ENCODE measurements at places on chromosomes 5 and 9.
A peak's percentile ranks its signal among the peaks of the same experiment; 100 is the strongest.

- no peak for DNase-seq
Measured at GRCh38 chr5:122846051-122846550, 688 bp downstream of the SNX24 start.

GRCh38 chr5:115557667-115558387 lies 13.3 kb upstream of the FEM1C start:
- no peak for DNase-seq

GRCh38 chr9:38234479-38235170 lies 157.9 kb upstream of the ALDH1B1 start:
- DNase-seq, result no peak

DNA sequence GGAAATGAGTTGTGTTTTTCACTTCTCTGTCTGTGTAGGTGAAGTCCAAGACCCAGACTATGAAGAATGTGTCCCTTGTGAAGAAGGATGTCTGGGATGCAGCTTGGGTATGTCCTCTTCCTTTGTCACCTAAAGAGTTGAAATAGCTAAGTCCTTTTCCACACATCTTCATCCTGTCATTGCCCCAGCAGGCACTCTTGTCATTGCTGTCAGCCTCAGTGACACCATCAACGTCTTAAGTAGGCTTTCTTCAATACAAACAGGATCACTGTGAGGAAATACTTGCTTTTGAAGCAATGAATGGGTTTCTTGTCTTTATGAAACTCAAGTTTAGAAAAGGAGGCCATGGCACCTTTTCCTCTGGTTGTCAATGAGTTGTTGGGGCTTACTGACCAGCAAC lies 153.6 kb downstream of the RFK start:
- DNase-seq, result no peak

- DNase-seq, result no peak
Measured at GRCh38 chr5:57532513-57533497, 50.2 kb upstream of the ACTBL2 start.

DNA sequence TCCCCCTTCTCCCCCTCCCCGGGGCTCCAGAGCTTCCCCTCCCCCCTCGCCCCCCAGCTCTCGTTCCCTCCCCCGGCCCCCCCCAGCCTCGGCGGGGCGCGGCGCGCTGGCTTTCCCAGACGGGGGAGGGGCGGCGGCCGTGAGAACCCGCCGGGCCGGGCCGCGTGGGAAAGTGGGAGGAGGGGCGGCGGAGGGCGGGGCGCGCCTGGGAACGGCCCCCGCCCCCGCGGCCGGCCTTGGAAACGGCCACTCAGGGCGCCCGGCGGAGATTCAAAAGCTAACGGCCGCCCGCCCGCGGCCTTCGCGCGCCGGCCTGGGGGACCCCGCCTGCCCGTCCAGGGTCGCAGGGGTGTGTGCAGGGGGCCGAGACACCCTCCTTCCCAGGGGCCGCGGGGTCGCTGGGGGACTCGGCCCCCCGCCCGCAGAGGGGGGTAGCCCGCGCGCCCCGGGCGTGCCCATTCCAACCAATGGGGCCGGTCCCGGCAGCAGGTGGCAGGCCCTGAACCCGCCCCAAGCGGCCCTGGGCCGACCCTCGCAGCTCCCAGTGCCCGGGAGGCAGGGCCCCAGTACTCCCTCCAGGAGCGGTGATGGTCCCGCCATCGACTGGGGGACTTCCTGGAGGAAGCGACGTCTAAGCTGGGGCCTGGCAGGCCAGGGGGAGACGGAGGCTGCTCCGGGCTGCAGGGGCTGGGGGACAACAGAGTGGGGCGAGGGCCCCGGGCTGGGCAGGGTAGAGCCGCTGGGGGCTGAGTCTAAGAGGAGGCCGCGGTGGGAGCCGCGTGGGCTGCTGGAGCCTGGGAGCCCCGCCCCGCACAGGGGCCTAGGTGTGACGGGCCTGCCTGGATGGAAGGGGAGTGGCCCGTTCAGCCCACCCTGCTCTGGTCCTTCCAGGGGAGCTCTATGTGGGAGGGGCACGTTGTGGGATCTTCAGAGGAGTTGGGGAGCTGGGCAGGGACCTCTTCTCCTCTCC lies 14.2 kb upstream of the NRARP start:
- no peak for DNase-seq

DNA sequence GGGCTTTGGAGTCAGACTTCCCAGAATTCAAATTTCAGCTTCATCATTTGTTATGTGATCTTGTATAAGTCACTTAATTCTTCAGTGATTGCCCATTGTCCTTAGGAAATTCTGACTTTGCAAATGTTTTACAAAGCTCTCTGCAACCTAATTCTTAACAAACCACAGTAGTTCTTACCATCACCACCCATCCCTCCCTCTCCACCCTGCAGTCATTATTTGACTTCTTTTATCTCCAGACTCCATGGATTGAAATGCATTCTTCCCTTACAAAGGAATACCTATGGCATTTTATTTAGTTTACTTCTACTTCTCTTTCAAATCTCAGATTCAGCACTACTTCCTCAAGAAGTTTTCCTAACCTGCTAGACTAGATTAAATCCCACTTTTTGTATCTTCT lies 23.1 kb downstream of the SHLD3 start:
- no peak for DNase-seq

DNA sequence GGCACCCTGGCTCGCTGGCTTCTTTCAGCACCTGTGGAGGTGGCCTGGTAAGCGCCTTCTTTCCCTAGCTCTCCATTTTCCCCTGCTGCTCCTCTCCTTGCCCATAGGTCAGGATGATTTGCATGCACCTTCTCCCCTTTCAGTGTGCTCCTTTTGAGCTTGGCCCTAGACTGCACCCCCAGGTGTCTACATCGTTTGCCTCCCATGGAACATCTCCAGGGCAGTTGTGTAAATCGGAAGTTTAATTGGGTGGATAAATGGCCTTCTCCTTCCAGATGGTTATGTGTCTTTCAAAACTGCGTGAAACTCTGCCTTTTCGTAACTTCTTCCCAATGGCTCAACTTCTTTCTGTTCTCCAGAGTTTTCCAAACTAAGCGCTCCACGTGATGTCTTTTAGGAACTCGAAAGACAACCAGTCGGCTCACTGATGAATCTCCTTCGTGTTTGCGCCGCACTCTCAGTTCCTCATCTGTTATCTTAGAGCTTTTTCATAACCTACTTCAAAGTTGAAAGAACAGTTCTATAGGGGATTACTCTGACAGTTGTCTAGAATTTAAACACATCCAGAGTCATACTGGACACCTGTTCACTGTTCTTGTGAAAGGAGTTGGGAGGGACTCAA lies 1.7 kb downstream of the ADAMTS19 start:
- no peak for DNase-seq

DNA sequence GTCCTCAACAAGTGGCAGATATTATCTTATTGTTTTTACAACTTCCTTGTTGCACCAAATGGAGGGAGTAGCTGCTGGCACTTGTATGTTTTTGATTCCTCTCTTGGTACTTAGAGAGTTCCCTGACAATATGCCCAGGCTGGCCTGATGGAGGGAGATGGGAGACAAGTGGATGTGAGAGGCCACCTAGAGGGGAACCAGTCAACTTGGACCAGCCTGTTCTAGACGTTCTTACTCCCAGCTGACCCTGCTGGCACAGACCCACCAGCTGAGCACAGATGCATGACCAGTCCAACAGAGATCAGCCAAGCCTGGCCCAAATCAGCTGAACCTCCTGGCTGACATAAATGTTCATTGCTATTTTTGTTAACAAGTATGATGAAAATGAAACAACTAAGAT lies 60.9 kb upstream of the GDNF start:
- DNase-seq, result no peak

GRCh38 chr9:81522716-81523551 lies 166.4 kb downstream of the TLE1 start:
- peak; percentile 1 for DNase-seq

GRCh38 chr9:100927763-100928162 lies 100.8 kb upstream of the PLPPR1 start:
- DNase-seq, result no peak

GRCh38 chr9:99431103-99431502 lies 209.0 kb downstream of the SEC61B start:
- no peak for DNase-seq

- DNase-seq, result no peak
Measured at GRCh38 chr9:107546859-107547258, 57.3 kb upstream of the KLF4 start.

GRCh38 chr9:30197453-30197852 lies 2187.0 kb upstream of the ACO1 start:
- no peak for DNase-seq

DNA sequence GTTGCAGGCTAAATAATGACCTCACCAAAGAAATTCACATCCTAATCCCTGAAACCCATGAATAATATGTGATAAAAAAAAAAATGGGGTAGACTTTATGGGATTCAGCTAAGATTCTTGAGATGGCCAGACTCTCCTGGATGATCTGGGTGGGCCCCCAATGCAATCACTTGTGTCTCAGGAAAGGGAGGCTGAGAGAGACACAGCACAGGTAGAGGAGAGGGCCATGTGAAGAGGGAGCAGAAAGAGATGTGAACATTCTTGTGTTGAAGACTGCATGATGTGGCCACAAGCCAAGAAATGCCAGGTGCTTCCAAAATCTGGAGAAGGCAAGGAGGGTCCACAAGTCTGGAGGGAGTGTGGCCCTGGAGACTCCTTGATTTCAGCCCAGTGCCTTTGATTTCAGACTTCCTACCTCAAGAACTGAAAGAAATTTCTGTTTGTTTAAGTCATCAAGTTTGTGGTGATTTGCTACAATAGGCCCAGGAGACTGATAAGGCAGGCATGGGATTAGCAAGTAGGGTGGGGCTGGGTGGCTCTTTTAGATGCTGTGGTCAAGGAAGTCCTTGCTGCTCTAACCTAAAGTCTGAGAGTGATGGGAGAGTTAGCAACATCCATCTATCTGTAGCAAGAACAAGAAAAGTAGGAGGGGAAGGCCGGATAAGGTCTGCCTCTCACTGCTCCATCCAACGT lies 86.6 kb upstream of the FAM120A start:
- DNase-seq, result no peak

- no peak for DNase-seq
Measured at GRCh38 chr5:76723906-76724305, 8.0 kb downstream of the F2R start.

DNA sequence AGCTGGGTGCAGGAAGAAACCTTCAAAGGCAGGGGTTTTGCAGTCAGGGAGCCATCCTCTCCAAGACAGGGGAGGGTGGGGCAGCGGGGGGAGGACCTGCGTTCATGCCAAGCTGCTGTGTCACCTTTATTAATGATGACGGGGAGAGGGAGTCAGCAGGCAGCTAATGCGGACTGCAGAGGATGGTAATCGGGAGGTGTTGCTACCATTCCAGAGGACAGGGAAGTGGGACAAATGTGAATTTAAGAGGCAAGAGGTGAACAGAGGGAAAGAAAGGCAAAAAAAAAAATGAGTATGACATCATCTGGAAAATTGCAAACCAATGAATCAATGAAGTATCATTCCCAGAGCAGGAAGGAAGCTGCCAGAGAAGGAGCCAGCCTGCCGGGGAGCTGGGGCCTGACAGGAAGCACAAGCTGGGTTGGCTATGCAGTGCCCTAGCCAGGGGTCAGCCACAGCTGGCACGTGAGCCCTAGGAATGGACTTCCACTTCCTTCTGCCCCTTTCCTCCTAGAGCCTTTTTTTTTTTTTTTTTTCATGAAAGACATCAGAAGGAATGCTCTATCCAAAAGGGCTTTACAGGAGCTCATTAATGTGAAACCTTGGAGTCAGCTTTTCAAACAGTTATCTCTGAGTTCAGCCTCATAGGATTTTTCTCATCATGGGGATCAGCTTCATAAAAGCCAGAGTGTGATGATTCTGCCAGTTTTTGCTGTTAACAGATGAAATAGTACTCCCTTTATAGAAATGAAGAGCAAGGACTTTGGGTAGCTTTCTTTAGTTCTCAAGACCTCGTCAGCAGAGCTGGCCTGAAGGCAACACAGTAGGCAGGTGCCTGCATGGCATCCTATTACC lies 9.2 kb downstream of the INSYN2B start:
- no peak for DNase-seq

- no peak for DNase-seq
Measured at GRCh38 chr5:7391814-7392692, 3.9 kb upstream of the ADCY2 start.

GRCh38 chr5:14167211-14167845 lies 24.2 kb downstream of the TRIO start:
- DNase-seq, result no peak

- no peak for DNase-seq
Measured at GRCh38 chr5:173025651-173026050, 30.5 kb upstream of the CREBRF start.

DNA sequence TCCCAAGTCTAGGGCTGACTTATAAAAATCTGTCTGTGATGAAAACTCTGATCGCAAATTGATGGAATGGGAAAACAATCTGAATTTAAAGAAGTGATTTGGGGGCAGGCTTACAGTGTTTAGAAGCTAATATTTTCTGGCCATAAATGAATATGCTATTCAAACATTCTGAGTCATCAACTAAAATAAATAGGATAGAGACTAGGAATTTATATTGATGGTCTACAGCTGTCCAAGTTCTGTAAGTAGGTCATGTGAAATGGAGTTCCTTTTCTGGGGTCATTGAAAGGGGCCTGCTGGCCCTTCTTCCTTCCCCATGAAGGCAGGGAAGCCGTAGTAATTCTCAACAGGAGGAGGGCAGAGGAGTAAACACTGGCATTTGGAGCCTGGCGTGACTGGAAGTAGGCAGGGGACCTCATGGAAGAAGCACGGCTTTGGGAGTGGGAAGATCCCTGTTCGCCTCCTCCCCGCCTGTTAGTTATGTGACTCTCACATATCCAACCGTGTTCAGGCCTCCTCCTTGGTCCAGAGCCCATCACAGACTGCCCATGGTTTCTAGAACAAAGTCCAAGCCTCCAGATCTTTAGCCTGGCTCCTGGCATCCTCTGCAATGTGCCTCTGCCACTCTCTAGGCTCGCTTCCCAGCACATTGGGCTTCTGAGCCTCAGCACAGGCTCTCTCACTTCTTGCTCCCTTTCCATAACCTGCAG lies 31.7 kb downstream of the ALG2 start:
- no peak for DNase-seq

- DNase-seq, result peak; percentile 40
Measured at GRCh38 chr5:142053426-142054151, 40.8 kb upstream of the GNPDA1 start.

DNA sequence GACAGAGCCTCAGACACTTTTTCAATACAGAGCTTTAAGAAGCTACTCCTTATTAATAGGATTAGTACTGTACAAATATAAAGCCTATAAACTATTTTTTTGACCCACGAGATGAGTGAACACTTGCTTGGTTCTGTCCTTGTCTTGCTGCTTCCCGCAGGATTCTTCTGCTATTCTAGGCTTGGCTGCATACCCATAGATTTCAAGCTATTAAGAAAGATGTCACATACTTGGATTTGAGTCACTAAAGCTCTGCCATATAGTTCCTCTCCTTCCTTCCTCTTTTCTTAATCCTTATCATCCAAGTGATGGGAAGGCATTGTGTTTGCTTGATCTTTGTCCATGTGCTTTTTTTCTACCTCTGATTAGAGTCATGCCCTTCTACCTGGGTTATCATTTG lies 361.2 kb upstream of the TRPC7 start:
- no peak for DNase-seq

GRCh38 chr9:114494776-114495569 lies 10.3 kb downstream of the WHRN start:
- DNase-seq, result no peak

Measured in activated CD4-positive, alpha-beta T cell treated with anti-CD3 and anti-CD28 coated beads, Interleukin-10, Interleukin-2, amounts not matched to agents 100 ng/mL and 50 ng/mL, durations not matched to agents 16 hours and 8 hours (primary cell).